ENCODE measurements at places on chromosomes 3 and 15.
A peak's percentile ranks its signal among the peaks of the same experiment; 100 is the strongest.

DNA sequence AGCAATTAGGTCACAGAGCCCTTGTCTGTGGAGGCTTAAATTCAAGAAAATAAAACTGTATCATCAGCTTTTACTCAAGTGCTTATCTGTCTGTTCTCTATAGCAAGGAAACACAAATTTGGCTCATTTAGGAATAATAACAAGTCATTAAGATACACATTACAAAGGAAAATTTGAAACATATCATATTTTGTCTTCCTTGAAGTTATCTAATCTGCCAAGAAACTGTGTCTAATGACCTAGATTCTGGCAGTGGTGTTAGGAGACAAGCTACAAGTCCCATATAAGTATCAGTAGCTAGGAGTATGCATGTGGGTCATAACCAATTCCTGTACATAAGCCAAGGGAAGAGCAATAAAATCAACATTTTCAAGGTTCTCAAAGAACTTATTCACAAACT lies 108.2 kb upstream of the SETMAR start:
- no peak for DNase-seq

DNA sequence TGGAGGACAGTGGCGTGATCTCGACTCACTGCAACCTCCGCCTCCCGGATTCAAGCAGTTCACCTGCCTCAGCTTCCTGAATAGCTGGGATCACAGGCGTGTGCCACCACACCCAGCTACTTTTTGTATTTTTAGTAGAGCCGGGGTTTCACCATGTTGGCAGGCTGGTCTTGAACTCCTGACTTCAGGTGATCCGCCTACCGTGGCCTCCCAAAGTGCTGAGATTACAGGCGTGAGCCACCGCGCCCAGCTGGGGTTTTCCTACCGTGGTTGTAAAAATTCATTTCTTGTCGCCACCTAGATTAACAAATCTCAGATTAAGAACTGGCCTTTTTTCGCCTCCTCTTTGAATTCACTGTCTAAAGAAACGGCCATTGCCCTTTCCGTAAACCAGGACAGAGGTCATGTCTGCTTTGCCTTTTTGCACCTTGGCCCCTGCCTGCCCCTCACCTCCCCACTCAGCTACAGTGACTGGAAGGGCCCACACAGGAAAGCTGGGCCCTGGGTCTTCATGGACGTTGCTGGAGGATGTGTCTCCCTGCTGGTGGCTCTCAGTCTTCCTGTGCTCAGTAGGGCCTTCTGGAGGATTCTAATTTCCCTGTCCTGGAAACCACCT lies 17.2 kb downstream of the ZNF710 start:
- no peak for DNase-seq

GRCh38 chr3:99579246-99579645 lies 59.1 kb upstream of the COL8A1 start:
- DNase-seq, result no peak

DNA sequence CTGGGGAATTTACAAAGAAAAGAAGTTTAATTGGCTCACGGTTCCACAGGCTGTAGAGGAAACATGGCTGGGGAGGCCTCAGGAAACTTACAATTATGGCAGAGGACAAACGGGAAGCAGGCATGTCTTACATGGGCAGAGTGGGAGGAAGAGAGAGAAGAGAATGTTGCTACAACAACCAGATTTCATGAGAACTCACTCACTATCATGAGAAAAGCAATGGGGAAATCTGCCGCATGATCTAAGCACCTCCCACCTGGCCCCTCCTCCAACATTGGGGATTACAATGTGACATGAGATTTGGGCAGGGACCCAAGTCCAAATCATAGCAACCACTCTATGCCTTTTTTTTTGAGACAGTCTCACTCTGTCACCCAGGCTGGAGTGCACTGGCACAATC lies 28.8 kb downstream of the PCNP start:
- DNase-seq, result no peak

DNA sequence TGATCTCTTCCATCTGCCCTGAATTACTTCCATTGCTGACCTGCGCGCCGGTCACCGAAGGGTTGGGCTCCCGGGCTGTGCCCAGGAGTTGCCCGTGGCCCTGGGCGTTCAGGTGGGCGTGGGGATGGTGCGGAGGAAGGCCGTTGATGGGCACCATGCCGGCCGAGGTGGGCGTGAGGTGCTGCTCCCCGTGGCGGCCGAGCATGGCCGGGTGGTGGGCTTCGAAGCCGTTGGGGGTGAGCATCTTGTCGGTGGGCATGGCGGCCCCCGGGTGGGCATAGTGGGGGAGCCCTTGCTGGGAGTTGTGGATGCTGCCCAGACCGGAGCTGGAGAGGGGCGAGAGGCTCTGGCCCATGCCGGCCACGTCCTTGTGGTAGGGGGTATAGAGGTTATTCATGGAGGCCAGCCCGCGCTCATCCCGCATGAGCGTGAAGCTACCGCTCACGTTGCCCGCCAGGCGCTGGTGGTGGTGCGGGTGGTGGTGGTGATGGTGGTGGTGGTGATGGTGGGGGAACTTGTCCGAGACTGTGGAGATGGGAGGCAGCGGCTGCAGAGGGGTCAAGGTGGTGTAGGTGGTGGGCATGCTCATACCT lies 1.0 kb downstream of the ONECUT1 start:
- DNase-seq, result no peak

- DNase-seq, result no peak
Measured at GRCh38 chr3:140972833-140973232, 31.2 kb downstream of the SLC25A36 start.

GRCh38 chr3:187130346-187131066 lies 8.8 kb downstream of the RPL39L start:
- DNase-seq, result peak; percentile 67

DNA sequence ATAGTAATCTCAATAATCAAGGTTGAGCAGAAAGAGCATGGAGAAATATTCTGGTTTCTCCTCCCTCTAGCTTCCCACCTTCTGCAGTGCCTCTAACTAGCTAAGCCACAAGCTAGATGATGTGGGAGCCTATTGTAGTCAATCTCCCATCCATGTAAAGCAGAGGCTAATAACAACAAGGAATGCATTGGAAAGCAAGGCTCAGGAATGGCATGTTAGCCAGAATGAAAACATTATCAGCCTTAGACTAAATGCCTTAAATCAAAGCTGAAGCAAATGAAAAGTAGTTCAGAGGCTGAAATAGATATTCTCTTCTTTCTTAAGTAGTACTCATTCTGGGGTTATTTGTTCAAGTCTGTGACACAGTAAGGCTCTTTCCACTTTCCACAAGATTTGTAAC lies 350.3 kb upstream of the DPPA4 start:
- DNase-seq, result no peak

DNA sequence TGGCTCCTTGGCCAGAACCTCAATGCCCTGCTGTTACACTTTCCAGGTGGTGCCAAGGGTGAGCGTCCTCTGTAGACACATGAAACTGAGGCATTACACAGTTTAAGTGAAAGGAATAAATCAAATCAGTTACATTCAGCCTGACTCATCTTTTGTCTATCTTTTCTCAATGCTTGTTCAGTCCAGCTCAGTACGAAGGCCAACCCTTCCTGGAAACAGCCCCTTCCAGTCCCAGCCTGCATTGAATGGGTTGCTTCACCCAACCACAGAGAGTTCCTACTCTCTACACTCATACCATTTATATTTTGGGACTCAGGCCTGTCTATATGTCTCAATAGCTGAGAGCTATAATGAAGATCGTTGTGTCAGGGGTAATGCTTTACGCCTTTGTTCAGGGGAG lies 363.6 kb downstream of the RORA start:
- DNase-seq, result no peak

DNA sequence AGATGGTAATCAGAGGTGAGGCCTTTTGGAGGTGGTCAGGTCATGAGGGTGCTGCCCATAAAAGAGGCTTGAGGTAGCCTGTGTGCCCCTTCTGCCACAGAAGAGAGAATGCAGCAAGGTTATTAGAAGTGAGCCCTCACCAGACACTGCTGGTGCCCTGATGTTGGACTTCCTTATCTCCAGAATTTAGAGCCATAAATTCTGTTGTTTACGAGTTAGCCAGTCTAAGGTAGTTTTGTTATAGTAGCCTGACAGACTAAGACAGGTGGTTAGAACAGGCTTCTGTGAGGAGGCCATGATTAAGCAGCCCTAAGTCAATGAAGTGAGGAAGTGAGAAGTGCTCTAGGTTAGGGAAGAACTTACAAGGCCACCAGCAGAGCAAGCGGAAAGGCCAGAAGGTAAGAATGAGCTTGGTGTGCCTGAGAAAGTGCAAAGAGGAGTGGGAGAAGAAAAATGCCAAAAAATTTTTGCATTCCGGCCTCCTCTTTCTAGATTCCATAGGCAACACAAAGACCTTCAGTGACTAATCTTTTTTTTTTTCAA lies 44.2 kb upstream of the STT3B start:
- DNase-seq, result no peak

DNA sequence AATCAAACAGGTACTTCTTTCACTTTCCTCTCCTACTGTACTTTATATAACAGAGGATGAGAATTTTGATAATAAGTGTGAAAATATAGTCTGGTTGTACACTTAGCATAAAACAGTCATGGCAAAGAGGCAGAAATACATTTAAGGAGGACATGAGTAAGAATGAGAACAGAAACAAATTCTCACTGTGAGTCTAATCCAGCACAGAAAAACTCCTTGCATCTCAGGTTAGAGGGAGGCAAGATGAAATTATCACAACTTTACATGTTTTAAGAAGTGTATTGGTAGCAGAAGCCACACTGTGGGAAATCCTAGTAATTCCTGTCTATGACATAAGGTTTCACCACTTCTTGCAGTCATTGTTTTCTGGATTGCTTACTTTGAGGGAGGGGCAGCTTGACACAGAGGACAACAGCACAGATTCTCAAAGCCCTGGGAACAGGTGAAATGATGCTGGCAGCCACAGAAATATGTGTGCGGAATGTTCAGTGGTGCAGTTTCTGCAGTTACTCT lies 733.6 kb upstream of the GBE1 start:
- no peak for DNase-seq

DNA sequence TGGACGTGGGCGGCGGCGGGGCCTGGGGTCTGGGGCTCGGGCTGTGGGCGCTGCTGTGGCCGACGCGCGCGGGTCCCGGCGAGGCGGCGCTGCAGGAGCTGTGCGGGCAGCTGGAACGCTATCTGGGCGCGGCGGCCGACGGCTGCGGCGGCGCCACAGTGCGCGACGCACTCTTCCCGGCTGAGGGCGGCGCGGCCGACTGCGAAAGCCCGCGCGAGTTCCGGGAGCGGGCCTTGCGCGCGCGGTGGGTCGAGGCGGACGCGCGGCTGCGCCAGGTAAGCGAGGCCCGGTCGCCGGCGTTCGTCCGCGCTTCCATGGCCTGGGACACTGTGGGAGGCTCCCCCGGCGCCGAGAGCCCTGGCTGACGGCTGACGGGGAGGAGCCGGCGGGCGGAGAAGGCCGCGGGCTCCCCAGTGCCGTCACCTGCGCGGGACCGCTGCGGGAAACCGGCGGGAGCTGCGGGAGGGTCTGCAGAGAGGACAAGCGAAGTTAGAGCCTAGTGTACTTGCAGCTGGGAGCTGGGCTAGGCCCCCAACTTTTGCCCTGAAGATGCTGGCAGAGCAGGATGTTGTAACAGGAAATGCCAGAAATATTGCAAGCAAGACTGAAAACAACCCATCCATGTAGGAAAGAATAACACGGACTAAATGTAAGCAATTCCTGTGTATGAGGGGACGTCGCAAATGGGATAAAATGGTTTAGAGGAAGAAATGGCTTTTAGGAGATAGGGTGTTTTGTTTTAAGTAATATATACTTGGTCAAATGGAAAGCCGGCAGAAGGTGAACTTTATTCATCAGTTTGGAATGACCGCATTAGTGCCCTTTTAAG lies 847 bp downstream of the WHAMM start:
- peak; percentile 68 for DNase-seq

- no peak for DNase-seq
Measured at GRCh38 chr3:71102111-71102983, 481.2 kb downstream of the FOXP1 start.

GRCh38 chr15:77069521-77070121 lies 1.3 kb downstream of the TSPAN3 start:
- DNase-seq, result no peak

DNA sequence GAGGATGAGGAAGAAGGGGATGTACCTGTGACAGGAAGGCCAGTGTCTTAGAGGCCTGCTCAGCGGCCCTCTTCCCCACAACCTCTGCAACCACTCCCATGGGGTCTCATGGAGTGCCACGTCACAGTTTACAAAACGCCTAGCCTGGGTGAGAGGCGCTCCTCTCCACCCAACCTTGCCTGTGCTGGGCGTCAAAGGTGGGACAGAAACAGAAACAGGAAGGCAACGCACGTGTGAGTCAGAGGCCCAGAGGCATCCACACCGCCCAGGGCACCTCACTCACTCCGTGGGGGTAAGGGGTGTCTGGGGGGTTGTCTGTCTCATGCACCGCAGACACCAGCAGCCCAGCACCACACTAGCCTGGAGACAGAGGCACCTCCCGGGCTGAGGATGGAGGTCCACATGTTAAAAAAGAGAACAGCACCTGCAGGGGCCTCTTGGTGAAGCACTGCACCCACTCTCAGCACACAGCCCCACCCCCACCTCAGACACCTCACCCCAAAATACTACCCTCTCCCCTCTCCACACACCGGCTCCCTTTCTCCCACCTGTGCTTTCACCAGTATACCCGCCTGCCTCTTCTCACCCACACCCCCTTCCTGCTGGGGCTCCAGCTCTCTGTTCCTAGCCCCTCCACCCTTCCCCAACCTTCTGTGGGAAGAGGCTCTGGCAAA lies 4.7 kb upstream of the CALML4 start:
- DNase-seq, result peak; percentile 74

DNA sequence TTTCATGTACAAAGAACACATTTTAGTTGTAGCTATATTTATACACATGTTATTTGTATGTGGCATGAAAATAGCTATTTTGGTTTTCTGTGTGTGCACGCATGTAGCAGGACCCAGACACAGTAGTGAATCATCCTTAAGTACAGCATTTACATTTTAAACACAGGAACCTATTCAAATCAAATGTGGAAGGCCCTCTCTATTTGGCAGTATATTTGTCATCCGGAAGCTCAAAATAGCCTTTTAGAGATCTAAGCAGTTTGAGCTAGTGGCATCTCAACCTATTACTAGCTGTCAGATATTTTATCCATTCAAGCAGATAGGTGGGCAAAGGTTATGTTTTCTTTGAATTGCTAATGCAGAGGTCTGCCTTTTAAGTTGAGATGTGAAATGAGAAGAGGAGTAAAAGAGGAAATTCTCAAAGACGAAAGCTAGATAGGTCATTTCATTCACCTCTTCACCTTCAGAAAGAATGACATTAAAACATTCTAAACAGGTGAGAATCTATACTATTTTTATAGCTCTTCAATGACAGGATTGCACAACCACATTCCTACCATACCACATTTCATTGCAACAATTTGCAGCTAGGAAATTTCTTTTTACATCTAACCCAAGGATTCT lies 46.3 kb upstream of the TIPARP start:
- no peak for DNase-seq

GRCh38 chr3:151871639-151872468 lies 1.6 kb upstream of the SUCNR1 start:
- DNase-seq, result no peak
